SK-N-SH (cell line): ENCODE measurements at places on chromosomes 2 and 18.
A peak's percentile ranks its signal among the peaks of the same experiment; 100 is the strongest.

GRCh38 chr2:65922030-65922429 lies 489.6 kb upstream of the SPRED2 start:
- no peak for DNase-seq

DNA sequence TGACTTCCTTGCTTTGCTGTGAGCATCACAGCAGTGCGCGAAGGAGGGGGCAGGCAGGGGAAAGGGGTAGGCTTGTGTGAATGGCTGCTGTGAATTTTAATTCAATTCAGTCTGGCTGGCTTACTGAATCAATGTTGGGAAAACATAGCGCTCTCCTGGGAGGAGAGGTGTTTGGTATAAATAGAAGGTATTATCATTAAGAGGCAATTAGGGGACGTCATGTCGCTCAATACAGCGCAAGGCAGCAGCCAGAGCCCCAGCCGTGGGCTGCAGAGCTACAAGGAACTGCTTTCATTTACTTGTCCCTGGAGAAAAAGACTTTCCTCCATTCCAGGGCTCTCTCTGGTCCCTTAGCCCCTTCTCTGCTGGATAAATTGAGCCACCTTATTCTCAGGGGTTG lies 181.4 kb upstream of the MSH6 start:
- DNase-seq = no peak

GRCh38 chr18:46302528-46303485 lies 198.6 kb downstream of the HAUS1 start:
- DNase-seq = no peak

GRCh38 chr18:42051411-42051810 lies 96.4 kb downstream of the PIK3C3 start:
- no peak for DNase-seq

DNA sequence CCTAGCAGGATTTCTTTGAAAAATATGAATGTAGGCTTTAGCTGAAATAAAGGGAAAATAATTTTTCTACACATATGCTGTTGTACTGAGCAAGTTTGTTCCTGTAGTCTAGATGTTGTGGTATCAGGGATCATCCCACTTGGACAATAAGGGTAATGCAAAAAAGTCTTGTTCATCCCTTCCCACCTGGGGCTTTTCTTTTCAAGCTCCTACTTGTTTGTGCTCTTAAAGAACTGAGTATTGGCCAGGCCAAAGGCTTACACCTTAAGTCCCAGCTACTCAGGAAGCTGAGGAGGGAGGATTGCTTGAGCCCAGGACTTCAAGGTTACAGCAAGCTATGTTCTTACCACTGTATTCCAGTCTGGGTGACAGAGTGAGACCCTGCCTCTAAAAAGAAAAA lies 35.5 kb downstream of the ZC3H6 start:
- no peak for DNase-seq

GRCh38 chr18:50656841-50657470 lies 97.1 kb downstream of the MAPK4 start:
- no peak for DNase-seq

DNA sequence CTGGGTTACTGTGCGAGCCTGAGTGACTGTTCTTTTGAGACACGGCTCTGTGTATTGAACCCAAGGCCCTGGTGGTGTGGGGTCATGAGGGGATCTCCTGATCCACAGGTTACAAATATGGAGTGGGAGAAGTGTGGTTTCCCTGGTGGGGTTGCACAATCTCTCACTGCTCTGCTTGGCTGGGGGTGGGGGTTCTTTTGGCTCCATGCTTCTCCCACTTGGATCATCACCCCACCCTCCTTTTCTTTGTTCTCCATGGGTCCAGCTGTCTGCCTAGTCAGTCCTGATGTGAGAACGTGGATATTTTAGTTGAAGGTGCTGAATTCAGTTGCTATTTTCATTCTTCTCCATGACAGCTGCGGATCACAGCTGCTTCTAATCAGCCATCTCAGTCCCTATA lies 37.8 kb downstream of the AGPS start:
- DNase-seq = no peak

DNA sequence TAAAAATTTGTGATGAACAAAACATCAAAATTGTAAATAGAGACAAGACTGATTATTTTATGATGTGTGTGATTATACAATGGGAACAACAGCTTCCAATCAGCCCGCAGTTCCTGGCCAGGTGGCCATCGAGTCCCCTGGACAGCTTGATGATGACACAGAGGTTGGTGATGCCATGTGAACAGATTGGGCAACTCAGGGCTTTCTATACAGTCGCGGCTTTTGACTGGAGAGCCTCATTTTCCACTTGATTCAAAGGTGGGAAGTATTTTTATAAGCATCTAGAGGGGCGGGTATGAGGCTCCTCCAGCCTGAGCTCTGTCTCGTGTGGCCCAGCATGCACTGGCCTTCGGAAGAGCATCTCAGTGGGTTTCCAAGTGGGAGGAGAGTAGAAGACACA lies 14.9 kb upstream of the HPCAL1 start:
- no peak for DNase-seq

DNA sequence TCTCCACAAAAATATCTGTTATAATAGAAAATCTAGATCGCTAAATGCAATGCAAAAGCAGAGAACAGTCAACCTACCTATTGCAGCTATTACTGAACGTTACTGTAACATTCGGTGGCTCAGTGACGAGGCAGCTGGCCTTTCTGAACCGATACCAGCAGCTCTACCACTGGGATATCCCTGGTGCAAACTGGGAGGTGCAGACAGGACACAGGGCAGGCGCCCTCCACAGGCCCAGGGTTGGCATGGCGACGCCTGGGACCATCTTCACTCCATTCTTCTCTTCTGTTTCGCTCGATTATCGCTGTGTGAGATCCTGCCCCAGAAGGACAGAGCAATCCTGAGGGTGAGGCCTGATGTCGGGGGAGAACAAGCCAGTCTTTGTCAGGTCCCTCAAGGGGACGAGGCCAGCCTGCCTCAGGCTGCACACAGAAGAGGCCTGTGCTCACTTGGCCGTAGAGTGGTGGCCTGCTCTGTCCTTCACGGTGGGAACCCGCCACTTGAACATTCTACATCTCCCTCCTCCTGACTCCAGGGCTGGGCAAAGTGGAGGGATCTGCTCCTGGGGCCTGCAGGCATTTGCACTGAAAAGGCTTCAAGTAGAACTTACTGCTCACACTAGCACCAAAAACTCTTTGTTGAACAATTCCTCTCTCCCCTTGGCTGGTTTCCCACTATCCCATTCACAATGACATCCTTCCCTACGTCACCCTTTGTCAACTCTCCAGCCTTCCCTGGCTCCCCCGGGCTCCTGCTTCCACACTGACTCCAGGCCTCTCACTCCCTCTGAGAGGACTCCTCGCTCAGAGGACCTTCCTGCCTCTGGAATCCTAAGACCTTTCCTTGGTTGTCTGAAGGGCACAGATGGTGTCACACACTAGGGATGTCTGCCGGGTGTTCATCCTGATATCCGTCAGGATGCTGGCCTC lies 49.7 kb downstream of the CYRIA start:
- DNase-seq = no peak

- no peak for DNase-seq
These were observed 124.6 kb downstream of the LRATD1 start for GRCh38 chr2:14756981-14757657.

GRCh38 chr2:40809156-40809555 lies 357.3 kb upstream of the SLC8A1 start:
- DNase-seq = no peak

DNA sequence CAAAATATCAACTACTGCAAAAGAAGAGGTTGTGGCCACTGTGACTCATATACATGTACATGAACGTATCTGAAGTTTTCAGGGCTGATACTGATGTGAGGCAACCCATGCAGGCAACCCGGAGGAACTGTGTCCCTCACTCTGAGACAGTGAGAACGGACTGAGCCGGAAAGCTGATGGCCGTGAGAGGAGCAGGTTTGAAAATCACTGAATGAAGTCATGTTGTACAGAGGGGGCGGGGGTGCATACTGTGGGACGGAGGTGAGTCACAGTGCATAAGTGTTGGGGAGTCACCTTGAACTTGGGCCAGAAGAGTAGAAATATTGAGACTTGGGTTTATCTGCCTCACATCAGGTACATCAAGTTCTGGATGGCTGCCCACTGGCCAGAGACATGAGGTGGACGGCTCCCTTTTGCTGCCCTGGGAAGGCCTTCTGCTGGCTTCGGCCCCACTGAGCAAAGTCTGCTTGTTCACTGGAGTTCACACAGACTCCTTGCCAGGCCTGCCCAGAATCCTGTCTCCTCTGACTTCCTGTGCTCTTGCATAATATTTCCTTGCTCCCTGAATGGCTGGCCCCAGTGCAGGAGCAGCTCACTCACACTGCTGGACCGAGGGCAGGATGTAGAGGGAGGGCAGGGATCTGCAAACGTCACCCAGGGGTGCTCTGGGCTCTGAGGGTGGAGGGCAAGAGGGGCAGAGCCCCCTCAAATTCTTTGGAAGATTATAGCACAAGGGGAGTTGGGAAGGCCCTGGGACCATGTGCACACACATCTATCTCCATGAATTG lies 18.1 kb downstream of the EPAS1 start:
- peak; percentile 50 for DNase-seq

- DNase-seq = no peak
These were observed 132.8 kb upstream of the PDE1A start for GRCh38 chr2:182559623-182560022.

- no peak for DNase-seq
These were observed 192.8 kb downstream of the CDCA7 start for GRCh38 chr2:173547499-173547898.

DNA sequence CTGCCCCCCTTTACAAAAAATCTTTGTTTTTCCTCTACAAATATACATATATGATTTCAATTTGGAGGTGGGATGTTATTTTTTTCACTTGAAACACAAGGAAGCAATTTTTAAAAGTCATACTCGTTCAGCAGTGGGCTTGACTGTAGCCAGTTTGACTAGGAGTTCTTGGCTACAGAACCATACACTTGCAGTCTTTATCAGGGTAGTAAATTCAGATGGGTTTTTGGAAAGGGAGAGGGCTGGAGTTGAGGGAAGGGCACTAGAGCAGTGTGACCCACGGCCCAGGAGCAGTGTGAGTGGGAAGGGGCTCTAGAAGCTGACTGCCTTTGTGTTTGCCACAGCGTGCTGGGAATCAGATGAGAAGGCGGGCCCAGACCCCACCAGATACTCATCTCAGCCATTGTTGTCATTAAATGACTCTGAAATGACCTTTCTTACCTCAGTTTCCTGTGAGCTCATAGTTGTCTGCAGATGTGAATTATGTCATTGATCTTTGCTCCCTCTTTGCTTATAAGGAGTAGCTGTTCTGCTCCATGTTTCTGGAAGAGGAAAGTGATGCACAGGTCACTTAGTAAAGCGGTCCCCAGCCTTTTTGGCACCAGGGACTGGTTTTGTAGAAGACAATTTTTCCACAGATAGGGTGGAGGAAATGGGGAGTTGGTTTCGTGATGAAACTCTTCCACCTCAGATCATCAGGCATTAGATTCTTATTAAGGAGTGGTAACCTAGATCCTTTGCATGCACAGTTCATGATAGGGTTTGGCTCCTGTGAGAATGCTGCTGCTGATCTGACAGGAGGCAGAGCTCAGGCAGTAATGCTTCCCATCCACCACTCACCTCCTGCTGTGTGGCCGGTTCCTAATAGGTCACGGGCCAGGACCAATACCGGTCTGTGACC lies 116.8 kb downstream of the SPTBN1 start:
- no peak for DNase-seq

DNA sequence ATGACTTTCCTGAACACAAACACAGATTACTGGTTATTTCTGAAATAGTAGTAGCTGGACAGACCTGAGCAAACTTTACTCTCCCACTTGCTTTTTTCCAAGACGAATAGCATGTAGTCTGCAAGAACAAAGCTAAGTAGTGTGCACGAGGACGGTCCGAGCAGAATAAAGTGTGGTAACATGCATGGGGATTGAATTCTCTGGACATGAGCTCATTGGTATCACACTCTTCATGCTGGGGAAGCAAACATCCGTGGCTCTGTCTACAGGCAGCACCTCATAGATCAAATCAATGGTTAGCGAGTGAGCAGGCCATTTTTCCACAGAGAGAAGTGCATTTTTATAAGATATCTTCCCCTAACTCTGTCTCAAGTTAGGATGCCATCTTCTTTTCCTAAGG lies 164.8 kb upstream of the STK17B start:
- DNase-seq = no peak

DNA sequence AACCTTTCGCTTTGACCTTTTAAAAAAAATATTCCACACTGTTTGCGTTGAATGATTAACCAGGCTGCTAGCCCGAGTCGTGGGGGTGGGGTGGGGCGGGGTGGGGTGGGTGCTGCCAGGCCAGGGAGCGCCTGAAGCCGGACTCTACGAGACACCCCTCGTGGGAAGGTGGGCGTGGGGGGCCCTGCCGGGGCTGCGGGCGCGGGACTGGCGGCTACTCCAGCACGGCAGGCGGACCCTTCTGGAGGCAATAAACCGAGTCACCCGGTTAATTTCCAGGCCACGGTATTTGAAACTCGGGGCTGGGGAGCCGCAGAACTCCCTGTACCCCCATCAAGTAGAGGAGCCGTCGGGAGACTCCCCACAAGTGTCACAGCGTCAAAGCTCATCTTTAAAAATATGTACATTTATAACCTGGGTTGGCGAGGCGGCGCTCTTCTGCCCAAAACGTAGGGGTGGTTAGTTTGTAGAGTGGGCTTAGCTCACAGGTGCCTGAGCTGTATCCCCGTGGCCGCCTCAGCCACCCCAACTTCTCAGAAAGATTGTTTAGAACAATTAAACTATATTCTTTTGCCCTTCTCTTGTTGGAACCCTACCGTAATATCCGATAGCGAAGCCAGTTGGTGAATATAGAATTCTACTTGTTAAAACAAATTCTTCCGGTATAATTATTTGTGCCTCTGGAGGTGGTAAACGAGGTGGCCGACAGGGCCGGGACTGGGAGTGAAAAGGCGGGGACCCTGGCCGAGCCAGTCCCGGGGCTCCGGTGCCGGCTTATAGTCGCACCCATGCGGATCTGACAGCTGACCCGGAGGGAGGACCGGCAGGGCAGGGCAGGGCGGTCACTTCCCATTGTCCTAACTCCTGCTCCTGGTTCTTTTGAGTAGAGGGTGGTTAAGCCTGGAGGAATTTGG lies 1.4 kb downstream of the B3GNT2 start:
- peak; percentile 68 for DNase-seq

DNA sequence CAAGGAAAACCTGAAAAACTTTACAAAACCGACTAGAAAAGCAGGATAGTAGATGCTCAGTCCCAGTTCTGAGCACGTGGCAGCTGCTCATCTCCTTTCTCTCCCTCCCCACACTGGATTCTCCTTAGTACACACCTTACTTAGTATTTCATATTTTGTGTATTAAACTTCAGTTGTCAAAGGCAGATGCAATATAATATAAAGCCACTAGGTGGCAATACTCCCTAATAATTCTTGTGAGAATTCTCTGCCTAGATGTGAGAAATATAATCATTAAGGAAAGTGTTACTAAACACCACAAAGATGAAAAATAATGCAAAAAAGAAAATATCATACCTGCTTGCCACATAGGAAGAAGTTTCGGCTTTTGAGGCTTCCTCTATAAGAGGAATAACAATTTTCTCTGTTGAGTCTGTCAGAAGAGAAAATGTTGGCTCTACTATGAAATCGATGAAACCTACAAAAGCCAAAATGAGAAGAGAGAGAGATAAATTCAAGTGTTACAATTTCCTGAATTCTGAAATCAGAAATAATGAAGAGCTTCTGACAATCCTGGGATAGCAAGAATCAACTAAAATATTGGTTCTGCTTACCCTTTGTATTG lies 200.6 kb downstream of the PPP1R1C start:
- DNase-seq = peak; percentile 8

GRCh38 chr2:25227576-25227975 lies 59.2 kb upstream of the POMC start:
- DNase-seq = no peak

- no peak for DNase-seq
These were observed 1.6 kb downstream of the NMUR1 start for GRCh38 chr2:231528636-231529030.
